Activated CD4-positive, alpha-beta memory T cell treated with anti-CD3 and anti-CD28 coated beads for 36 hours (primary cell): ENCODE measurements at places on chromosomes 1 and 21. TPM values are rescaled to one million over a fixed set of nuclear protein-coding genes. Genes with fewer than 3 reads are reported as not detected.
A peak's percentile ranks its signal among the peaks of the same experiment; 100 is the strongest.

The CELA2B gene
- not detected for total RNA-seq

GRCh38 chr1:145795257-145795881 lies 28.5 kb downstream of the RNF115 start:
- H3K27me3 ChIP-seq: no peaks in the 10 kb centered on the region
- H3K4me1 ChIP-seq: peaks cover 14% of the 10 kb centered on the region
- no peak overlapping the region for H3K4me3 ChIP-seq
- no peak for DNase-seq
- no peak overlapping the region for H3K27ac ChIP-seq

GRCh38 chr1:17301767-17302166 lies 6.2 kb upstream of the PADI4 start:
- H3K4me3 ChIP-seq: no peak overlapping the region
- H3K27me3 ChIP-seq: peaks cover 8% of the 10 kb centered on the region
- no peaks in the 10 kb centered on the region for H3K36me3 ChIP-seq
- no peak for DNase-seq
- no peaks in the 10 kb centered on the region for H3K4me1 ChIP-seq

DNA sequence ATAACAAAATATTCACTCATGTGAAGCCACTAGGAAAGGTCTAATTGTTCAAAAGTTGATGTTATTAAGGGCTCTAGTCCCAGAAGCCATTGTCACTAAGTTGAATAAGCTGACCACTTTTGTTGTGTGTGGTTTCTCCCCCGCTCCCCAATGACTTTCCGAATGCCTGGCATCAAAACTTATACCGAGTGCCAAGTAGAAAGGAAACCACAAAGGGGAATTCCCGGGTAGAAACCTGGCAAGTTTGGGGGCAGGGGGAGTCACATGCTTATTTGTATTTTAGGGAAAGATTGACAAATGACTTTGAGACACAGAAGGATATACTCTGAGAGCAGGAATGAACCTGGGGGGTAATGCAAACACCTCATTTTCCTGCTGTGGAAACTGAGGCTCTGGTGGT lies 154.1 kb downstream of the TGFBR3 start:
- H3K36me3 ChIP-seq: peaks cover 16% of the 10 kb centered on the region
- H3K27ac ChIP-seq: peak overlapping the region; percentile 29
- H3K4me1 ChIP-seq: peaks cover 50% of the 10 kb centered on the region
- peak overlapping the region; percentile 10 for H3K4me3 ChIP-seq
- H3K27me3 ChIP-seq: no peaks in the 10 kb centered on the region

DNA sequence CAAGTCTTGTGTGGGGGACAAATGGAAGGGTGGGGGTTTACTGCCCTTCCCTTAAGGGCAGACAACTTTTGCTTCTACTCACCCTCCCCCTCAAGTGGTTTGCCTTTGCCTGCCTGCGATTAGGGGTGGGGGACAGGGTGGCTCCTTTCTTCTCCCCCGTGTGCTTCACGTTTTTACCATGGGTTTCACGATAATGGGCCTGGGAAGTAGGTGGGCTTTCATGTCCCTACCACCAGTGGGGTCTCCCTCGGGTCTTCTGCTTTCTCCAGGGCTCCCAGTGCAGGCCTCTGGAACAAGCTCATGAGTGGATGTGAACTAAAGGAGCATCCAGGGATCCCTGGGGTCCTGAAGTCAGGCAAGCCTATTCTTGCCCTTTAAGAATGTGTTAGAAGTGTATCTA lies 21.6 kb downstream of the UTP25 start:
- no peaks in the 10 kb centered on the region for H3K27me3 ChIP-seq
- peaks cover 37% of the 10 kb centered on the region for H3K36me3 ChIP-seq
- no peak overlapping the region for H3K27ac ChIP-seq
- no peak for DNase-seq
- no peaks in the 10 kb centered on the region for H3K4me1 ChIP-seq
